ENCODE measurements at places on chromosomes 4 and X. TPM values are rescaled to one million over a fixed set of nuclear protein-coding genes. Genes with fewer than 3 reads are reported as not detected.

- DNase-seq: no peak
Measured at GRCh38 chr4:154566639-154567204, 3.9 kb downstream of the FGB start.

- no peak for DNase-seq
Measured at GRCh38 chr4:108940149-108940548, 177.3 kb upstream of the ETNPPL start.

DNA sequence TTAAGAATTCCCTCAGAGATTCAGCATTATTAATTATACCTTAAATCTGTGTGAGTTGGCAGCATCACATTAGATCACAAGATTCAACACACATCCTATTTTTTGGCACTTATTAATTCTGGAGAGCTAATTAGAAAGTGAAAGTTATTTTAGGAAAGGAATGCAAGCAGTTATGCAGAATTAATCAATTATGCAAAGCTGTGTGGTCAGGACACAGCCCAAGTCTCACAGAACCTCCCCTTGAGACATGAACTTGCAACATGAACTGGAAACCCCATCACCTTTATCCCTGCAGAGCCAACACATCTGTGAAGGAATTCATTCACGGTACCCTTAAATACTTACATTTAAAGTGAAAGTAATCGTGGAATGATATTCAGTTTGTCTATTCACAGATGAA, 80.5 kb downstream of the TSPAN5 start:
- DNase-seq: no peak

STARD8 gene
- 1.9 TPM for polyA plus RNA-seq

DNA sequence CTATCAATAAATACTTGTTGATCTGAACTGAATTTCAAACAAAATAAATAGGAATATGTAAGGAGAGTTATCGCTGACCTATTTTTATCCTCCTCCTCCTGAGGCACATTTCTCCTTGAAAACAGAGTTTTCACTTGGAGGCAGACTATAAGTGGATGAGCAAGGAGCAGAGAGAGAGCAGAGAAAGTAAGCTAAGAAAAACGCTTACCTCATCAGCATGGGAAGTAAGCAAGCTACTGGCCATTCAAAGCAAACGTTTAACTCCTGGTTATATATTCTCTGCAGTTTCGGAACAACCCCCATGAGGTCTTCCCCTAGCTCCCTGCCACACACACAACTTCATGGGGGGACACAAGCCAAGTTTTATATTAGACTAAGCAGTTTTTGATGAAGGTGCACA, 13.2 kb downstream of the ZDHHC9 start:
- no peak for DNase-seq

IQCM gene
- not detected for polyA plus RNA-seq
